ELF-1 (cell line): ENCODE measurements at places on chromosomes 16 and 17.
A peak's percentile ranks its signal among the peaks of the same experiment; 100 is the strongest.

GRCh38 chr16:67504031-67505021 lies 21.0 kb upstream of the AGRP start:
- DNase-seq, result no peak

DNA sequence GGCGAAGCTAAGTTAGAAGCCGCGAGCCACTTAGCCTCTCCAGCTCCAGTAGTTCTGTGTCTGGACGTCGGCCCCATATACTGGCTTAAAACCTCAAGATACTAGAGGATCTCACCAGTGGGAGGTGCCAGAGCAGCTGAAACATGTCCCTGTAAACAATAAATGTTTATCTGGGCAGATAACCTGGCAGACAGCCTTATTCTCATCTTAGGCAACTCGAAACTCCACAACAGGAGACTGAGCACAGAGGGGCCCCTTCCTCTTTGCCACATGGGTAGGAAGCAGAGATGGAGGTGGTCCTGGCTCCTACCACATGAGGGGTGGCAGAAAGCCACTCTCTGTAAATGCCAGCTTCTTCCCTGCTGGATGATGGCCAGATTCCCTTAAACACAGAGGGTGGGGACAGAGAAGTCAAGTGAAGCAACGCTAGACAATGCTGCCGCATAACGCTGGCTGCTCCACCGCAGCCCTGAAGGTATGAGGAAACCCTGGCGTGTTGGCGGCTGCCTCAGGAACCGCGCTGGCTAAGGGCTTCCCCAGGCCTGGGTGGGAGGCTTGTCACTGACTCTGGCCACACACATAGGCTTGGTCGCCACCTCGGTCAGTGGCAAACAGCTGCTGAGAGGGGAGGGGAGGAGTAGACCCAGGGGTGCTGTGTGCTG lies 67.9 kb downstream of the HIC1 start:
- peak; percentile 44 for DNase-seq

- DNase-seq, result no peak
Observed at GRCh38 chr16:60200161-60200560, 1466.0 kb upstream of the GOT2 start.

GRCh38 chr17:59469786-59470485 lies 95.5 kb upstream of the DHX40 start:
- DNase-seq, result no peak

GRCh38 chr16:25771812-25772568 lies 80.2 kb downstream of the HS3ST4 start:
- no peak for DNase-seq

DNA sequence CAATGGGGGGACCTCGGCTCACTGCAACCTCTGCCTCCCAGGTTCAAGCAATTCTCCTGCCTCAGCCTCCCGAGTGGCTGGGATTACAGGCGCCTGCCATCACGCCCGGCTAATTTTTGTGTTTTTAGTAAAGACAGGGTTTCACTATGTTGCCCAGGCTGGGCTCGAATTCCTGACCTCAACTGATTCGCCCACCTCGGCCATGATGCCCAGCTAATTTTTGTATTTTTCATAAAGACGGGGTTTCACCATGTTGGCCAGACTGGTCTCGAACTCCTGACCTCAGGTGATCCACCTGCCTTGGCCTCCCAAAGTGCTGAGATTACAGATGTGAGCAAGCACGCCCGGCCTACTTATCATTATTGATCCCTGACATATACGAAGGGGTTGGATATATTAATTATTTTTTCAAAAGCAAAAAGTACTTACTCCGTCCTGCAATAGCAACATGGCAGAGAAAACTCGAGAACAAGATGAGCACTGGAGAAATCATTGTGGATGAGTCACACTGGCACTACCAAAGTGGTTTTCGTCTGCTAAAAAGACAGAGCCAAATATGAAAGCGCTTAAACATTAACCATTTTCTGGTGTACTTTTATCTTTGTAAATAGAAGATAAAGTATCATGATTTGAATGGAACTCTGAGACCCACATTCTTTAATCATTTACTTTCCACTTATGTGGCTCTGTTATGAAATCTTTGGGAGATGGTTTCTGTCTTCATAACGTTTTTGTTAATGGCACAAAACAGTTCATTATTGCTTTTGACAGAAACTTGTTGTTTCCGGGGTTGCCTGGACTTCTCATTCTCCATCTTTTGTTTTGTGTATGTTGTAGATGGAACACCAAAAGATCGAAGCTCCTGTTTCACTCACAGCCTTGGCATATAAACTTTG lies at the start of gene APOH:
TSS of gene APOH (minus strand) at position 529 of the 896 bp plus-strand sequence. CDS start at position 493, 36 bp downstream.
- no peak for DNase-seq

DNA sequence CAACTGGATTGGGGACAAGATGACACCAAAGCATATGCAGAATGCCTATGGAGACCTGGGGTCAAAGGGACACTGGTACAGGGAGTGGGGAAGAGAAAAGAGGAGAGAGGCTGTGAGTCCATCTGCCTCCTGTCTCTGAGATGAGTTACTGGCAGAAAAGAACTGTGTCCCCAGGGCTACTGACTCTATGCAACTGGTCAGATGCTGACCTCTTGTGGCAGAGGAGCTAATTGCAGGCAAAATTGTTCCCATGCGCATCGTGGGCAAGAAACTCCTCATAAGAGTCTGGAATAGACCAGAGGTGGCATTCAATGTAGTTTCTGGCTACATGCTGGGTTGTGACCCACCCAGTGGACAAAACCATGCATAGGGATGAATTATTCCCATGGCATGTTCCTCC lies 26.1 kb upstream of the MLKL start:
- DNase-seq, result peak; percentile 87

- DNase-seq, result no peak
Observed at GRCh38 chr16:9860876-9861275, 321.4 kb downstream of the GRIN2A start.

DNA sequence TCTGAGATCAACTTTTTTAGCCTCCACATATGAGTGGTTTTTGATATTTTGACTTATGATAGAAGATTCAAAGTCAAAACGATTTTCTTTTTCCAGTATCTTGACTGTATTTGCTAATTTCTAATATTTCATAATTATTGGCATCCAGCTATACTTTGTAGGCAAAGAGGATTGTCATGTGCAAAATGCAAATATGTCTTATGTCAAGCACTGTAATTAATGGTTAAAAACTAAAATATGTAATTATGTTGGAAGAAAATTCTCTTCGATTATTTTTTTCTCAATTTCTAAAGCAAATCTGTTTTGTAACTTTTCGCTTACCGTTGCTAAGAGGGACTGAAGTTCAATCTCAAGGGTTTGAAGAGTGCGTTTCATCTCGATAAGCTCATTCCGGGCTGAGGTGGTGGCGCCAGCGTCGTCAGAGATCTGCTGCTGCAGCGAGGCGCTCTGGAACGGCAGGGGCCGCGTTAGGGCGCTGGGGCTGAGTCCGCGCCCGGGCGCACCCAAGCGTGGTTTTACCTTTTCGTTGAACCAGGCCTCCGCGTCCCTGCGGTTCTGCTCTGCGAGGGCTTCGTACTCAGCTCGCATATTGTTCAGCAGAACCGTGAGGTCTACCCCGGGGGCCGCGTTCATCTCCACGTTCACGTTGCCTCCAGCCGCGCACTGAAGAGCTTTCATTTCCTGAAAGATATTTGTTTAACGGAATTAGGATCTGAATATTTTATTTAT lies 3.0 kb downstream of the KRT27 start:
- peak; percentile 30 for DNase-seq

GRCh38 chr17:69851736-69852135 lies 223.3 kb upstream of the KCNJ16 start:
- no peak for DNase-seq

DNA sequence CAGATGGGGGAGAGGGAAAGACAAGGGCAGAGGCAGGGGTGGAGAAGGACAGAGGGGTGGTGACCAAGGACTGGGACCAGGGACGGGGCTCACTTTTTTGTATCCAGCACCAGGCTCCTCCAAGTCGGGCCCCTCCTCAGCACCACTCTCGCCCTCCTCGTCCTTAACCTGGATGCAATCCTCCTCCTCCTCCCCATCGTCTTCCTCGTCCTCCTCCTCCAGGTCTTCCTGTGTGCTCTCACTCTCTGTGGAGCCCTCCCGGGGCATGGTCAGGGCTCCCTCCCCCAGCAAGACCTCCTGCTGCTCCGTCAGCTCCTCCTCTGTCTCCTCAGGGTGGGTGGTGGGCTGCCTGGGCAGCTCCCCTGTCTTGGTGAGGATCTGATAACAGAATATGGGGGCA lies 16.8 kb downstream of the G6PC3 start:
- DNase-seq, result no peak

- DNase-seq, result no peak
Observed at GRCh38 chr17:9346296-9346926, 229.2 kb downstream of the STX8 start.

DNA sequence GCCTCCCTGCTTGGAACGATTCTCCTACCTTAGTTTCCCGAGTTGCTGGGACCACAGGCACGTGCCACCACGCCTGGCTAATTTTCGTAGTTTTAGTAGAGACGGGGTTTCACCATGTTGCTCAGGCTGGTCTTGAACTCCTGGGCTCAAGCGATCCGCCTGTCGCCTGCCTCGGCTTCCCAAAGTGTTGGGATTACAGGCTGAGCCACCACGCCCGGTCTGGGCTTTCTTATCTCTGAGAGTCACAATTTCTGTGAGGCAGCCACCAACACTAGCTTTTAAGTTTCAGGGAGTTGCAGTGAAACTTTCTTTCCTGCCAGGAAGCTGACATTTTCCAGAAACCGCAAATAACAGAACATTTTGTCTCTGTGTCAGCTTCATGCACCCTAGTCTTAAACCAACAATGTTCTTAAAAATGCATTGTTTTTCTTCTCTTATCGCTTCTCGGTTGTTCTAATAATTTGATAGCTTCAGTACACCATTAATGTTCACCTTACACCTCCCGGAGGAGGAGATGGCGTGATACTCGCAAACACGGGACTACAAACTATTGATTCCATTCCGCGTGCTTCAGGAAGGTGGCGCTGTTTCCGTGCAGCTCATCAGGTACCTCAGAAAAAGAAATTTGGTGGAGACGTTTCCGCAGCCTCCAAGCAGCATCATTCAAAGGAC lies 7.4 kb upstream of the DHRS7B start:
- DNase-seq, result peak; percentile 75

DNA sequence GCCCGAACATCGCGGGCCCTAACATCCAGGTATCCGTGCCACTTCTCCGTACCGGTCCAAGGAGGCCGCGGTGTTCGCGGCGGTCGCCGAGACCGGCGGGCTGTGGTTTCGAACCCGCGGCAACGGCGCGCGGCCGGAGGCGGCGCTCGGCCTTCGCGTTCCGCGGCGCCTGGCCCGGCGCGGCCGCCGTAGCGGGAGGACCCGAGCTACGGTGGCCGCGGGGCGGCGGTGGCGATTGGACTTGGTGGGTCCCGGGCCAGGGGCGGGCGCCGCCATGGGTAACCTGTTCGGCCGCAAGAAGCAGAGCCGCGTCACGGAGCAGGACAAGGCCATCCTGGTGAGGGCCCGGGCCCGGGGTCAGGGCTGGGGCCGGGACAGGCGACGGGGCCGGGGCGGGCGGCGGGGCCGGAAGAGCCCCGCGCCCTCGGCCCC lies at the start of gene CHMP6:
TSS of gene CHMP6 (plus strand) at position 197 of the 432 bp plus-strand sequence. CDS start at position 275, 78 bp downstream.
- peak; percentile 62 for DNase-seq

DNA sequence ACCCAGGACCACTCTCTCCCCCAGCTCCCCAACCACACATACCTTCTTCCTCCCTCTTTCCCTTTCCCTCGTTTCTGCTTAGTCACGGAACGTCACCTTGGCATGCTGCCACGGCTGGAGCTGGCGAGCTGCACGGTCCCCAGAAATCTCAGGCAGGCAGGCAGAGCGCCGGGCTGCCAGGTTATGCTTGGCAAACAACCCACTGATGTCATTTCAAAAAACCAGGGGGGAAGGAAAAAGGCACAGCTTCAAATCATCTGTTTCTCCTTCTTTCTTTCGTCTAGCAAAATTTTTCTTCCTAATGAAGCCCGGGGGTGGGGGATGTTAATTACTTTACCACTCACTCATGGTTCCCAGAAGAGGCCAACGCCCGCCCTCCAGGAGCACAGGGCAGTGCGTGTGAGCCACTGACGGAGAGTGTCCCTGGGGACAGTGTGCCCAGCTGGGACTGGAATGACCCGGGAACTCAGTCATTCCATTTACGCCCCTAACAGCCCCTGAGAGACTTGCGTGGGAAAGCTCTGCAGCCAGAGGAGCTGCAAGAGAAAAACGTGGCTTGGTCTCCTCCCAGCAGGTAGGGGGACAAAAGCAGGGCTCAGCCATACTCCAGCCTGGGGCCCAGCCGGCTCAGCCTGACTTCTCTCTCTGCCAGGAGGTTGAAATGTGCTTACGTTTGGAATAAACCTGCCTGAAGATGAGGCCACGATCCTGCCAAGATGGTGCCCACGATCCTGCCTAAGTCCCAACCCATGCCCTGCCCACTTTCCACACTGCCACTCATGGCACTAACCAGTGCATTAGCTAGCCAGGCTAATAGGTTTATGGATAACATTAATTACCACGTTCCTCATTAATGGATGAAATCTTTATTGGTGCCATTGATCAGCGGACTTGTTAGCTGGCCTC lies 198.9 kb downstream of the ZFHX3 start:
- peak; percentile 53 for DNase-seq

DNA sequence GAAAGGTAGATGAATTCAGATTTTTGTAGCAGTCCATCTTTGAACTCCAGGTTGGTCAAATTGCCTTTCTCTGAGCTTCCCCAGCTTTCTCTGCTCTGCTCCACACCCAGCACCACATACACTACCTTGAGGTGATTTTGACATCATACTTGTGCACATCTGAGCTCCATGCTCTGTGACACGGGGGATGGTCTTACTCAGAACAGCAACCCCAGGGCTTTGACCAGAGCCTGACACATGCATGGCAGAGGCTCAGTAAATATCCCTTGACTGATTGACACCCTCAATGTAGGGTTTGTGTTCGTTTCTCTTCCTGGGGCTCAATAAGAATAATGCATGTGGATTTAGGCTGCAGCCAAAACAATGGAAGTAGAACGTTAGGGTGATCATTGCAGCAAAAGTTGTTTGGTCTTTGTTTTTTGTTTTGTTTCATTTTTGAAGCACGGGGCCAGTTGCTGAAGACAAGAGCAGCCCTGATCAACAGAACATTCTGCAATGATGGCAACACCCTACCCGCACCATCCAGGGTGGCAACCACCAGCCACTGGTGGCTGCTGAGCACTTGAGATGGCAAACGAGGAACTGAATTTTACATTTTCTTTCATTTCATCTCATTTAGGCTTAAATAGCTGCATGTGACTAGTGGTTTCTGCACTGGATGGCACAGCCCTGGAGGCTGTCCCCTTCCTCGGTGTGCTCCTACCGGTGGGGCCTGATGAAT lies 224.8 kb upstream of the TNRC6C start:
- DNase-seq, result no peak

DNA sequence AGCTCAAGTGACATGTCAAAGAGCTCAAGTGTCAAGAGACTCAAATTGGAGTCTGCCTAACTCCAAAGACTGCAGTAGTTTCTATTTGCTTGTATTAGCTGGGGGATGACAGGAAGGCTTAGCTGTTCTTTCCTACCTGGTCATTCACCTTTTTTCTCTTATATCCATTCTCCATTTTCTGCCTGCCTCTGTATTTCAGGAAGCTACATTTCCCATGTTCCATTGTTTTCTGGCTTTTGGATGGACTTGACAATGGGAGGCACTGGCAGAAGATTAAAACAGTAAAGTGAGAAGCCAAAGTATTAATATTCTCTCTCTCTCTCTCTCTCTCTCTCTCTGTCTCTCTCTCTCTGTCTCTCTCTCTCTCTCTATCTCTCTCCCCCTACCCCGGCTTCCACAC lies 135.7 kb upstream of the ADAMTS18 start:
- DNase-seq, result no peak

- no peak for DNase-seq
Observed at GRCh38 chr17:5813357-5813756, 229.0 kb upstream of the NLRP1 start.

GRCh38 chr16:48459167-48459566 lies 74.0 kb upstream of the SIAH1 start:
- no peak for DNase-seq
